RPMI7951 (cell line): ENCODE measurements at places on chromosomes 2 and 18.
A peak's percentile ranks its signal among the peaks of the same experiment; 100 is the strongest.

- no peak for DNase-seq
These were observed 25.5 kb upstream of the LRRC30 start for GRCh38 chr18:7205346-7205745.

GRCh38 chr2:201004370-201004769 lies 40.9 kb upstream of the ORC2 start:
- no peak for DNase-seq

GRCh38 chr18:3397031-3397750 lies 52.8 kb upstream of the TGIF1 start:
- DNase-seq = no peak

DNA sequence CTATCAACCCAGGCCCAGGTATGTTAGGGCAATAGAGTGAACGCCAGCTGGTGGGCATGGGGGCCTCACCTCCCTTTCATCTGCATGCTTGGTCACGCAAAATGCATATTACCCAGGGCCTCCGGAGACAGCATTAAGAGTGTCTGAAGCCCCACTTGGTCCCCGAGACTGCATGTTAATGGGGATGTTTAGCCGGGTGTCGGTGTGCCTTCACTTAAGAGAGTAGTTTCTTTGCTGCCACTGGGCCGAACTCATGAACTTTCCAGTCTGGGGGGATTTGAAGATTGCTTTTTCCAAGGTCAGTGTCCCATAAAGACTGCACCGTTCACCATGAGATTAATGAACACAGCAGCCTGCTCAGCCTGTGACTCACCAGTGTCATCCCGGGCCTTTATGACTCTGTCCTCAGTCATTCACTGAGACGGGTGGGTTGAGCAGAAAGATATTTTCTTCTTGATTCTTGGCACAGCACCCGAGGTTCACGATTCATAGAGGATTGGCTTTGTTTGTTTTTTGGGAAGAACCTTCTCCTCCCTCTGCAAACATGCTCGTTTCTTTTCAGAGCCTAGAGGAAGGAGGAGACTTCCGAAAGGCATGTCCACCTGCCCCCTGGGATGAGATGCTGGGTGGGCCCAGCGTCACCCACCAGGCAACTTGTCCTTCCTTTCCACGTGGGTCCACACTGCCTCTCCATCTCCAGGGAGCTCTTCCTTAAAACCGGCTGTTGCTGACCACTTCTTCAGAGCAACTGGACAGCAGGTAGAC lies 199.1 kb downstream of the GLI2 start:
- peak; percentile 95 for DNase-seq

DNA sequence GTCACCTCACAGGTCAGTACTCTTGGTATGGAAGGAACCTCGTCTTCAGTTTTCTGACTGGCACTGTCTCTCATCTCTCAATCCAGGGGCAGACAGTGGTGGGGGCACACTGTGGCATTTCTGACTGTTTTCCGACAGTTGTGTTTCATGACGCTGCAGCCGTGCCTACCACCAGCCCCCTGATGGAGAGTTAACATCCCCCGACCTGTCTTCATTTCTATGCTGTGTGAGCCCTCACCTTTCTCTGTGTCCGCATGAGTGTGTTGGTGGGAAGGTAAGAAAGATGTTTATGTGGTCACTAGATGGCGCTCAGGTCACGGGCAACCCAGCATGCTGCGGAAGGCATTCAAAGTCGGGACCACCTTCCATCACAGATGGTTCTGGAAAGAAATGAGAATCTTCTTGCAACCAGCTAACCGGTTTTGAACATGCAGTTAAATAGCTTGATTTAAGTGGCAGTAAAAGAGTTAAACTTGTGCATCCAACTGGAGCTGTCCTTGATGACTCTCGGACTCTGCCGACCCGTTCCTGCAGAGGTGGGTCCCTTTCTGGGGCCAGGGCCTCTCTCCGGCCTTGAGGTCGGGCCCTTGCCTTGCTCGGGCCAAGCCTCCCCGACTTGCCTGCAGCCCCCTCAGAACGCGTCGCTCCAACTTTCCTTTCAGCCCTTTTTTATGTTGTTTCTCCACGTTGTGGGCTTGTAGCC lies 92.4 kb downstream of the DYSF start:
- DNase-seq = peak; percentile 63

DNA sequence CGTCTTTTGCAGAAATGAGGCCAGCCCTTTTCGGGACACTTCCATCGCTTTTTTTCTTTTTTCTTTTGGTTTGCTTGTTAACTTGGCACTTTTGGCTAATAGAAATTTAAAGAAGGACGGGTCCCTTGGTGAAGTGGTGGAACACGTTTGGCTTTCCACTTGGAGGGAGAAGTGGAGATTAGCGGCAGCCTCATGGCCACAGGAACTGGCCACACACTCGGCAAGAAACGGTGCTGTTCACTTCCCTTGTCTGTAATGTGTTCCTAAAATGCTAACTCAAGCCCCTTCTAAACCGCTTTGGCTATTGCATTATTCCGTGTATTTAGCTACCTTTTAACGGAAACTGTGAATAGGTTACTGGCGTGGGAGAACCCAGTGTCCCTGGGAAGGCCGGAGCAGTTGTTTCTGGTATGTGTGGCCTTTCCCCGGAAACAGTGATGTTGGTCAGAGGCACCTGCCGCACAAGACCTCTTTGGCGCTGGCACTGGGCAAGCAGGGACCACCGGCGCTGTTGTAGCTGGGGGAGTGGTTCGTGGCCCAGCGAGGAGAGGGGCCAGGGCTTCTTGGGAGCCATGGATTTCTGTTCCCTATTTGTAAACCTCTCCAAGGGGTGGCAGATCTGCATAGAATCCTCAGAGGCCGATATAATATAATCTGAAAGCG lies 981 bp downstream of the RAMP1 start:
- no peak for DNase-seq

DNA sequence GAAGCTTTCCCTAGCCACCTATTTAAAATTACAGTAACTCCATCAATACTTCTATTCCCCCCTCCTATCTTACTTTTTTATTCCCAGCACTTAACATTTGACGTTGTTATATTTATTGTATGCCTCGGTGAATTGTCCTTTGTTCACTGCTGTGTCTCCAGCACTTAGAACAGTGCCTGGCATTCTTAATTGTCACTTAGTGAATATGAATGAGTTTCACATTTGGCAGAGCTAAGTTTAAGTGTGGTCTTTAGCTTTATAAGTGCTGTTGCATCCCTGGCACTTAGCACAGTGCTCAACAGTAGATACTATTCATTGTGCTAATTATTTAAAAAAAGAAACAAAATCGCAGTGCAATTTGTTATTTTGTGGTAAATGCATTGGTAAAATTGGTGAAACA lies 1.7 kb downstream of the RMP24 start:
- no peak for DNase-seq

- DNase-seq = no peak
These were observed 128.8 kb upstream of the KYNU start for GRCh38 chr2:142748559-142749099.

DNA sequence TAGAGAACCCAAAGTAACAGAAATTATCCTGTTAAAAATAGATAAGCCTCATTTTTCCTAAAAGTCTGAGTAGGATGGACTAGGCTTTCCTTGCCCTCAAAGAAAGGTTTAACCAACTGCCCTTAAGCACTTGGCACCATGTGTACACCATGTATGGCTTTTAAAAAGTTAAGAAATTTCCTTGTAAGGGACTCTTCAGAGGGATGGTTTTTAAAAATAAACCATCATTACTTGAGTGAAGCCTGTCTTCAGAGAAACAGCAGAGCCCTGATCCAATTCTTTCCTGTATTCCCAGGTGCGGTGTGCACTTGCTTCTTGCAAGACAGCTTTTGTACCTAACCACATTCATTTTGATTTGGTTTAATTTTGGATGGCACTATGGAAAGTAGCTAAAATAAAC lies 1.1 kb upstream of the NEMP2 start:
- peak; percentile 26 for DNase-seq

- DNase-seq = no peak
These were observed 312.4 kb upstream of the MEIS1 start for GRCh38 chr2:66122516-66122915.

GRCh38 chr2:218892693-218893348 lies 12.2 kb downstream of the WNT10A start:
- DNase-seq = peak; percentile 68

- no peak for DNase-seq
These were observed 117.5 kb upstream of the NCKAP5 start for GRCh38 chr2:133685636-133686215.

- peak; percentile 75 for DNase-seq
These were observed 125.3 kb upstream of the SLC39A10 start for GRCh38 chr2:195531754-195532153.

DNA sequence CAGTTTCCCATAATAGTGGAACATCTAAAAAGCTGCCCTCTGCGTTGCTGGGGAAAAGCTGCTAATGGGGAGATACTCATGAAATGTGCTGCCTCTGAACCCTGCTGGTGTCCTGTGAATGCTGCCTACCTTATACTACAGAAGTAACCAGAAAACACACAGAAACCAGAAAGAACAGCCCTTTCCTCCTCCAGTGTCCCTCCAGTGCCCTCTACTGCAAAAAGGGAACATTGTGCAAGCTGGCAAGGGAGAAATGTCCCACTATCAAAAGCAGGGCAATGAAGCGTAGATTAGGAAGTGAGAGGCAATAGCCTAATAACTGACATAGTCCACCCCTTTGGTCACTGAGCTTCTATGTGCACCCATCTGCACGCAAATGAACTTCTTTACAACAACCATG lies 162.7 kb upstream of the ETAA1 start:
- DNase-seq = peak; percentile 29

GRCh38 chr2:182668671-182669070 lies 47.4 kb upstream of the DNAJC10 start:
- peak; percentile 9 for DNase-seq

DNA sequence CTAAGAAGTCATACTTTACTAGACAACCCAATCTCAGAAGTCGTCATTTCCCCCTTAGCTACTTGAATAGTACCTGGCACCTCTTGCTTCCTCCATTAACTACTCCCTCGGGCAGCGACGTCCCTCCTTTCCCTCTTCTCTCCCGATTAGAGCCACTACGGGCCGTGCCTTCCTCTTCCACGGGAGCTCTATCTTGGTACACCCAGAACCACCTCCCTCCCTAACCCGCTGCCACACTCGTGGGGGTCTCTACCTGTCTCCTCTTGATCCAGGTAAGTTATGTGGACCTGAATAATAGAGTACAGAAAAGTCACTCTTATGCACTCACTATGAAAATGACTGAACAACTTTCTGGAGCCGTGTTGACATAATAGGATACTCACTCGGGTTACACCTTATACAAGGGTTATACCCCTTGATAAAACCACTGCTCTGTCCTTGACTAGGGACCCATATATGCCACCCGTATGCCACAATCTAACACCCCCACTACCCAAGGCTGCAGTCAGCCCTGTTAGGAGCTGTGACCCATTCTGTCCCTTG lies 595 bp upstream of the HDHD2 start:
- no peak for DNase-seq

DNA sequence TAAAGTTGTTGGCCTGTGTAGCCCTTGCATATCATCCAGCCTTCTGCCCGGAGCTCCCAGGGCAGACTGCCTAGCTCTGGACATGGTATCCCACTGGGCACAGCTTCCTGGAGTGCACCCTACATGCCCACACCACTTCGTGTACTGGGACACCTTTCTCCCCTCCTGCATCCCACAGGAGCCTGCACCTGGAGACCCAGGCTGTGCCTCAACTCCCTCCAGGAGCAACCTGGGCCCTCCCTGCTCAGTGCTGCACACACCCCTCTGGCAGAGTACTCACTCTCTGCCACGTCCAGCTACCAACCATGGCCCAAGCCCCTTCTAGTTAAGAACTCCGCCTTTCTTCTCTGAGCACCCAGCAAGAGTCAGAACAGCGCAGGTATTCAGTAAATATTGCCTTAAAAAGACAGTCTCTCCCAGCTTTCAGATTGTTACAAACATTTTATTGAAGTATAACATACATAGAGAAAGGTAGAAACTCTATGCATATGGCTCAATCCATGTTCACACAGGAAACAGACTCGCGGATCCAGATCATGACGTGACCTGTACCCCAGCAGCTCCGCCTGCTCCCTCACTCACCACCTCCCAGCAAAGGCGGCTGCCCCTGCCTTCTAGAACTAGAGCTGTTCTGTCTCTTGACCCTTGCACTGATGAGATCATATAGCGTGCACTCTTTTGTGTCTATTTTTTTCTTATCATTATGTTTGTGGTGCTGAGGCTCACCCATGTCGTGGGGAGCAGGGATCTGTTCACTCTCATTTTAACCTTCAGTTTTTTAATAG lies 98.4 kb upstream of the MYCN start:
- DNase-seq = no peak

- DNase-seq = peak; percentile 2
These were observed 111.7 kb upstream of the DYNAP start for GRCh38 chr18:54479365-54479764.

DNA sequence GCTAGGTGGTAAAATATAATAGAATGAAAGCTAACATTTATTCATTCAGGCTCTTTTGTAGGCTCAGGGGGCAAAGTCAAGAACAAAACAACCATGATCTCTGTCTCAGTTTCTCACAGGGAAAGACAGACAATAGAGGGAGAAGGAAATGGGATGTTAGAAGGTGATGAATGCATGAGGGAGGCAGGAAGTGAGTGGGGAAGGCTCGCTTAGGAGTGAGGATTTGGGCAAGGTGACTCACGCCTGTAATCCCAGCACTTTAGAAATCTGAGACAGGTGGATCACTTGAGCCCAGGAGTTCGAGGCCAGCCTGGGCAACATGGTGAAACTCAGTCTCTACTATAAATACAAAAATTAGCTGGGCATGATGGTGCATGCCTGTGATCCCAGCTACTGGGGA lies 88.4 kb downstream of the CTIF start:
- DNase-seq = no peak

GRCh38 chr18:13629841-13630715 lies 96.3 kb downstream of the FAM210A start:
- peak; percentile 51 for DNase-seq
